Stimulated activated CD4-positive, alpha-beta T cell treated with anti-CD3 and anti-CD28 coated beads, Interleukin-4, amount 100 ng/mL, for 4 hours (primary cell): ENCODE measurements at places on chromosomes 2 and 18.

GRCh38 chr2:214450118-214450894 is 39.5 kb downstream of the VWC2L start:
- DNase-seq: no peak

- DNase-seq: no peak
Observed at GRCh38 chr2:127680706-127681287, 5.5 kb upstream of the LIMS2 start.

GRCh38 chr2:174400853-174401252 is 5.3 kb downstream of the SCRN3 start:
- DNase-seq: no peak

- DNase-seq: no peak
Observed at GRCh38 chr2:85547089-85547858, 8.3 kb downstream of the MAT2A start.
